ENCODE measurements at places on chromosomes 6 and 20.

- no peak for DNase-seq
Measured at GRCh38 chr6:21189759-21190158, 403.8 kb upstream of the SOX4 start.

DNA sequence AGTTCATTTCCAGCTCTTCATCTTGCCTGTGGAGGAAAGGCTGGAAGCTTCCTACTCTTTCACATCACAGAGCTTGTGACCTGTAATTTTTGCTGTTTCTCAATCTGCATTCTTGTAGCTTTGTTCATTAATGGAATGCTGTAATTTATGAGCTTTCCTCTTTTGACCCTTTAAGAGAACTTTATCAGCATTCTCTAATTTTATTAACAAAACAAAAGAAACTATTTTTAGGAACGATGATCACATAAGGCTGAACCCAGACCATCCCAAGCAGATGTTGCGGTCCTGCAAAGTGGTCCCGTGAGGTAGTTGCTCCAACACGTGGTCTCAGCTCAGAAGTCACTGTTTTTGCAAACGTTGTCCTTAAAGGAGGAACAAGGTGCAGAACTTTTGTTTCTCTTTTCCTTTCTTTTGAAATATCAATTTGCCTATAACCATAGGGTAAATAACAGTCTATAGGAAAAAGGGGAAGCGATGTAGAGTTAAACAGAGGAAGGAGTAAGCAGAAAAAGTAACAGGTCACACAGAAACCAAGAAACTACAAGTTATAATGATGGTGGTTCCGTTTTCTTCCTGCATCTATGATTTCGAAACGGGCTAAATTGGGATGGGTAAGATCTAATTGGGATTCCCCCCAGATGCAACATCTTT lies 121.3 kb upstream of the PHACTR1 start:
- no peak for DNase-seq

DNA sequence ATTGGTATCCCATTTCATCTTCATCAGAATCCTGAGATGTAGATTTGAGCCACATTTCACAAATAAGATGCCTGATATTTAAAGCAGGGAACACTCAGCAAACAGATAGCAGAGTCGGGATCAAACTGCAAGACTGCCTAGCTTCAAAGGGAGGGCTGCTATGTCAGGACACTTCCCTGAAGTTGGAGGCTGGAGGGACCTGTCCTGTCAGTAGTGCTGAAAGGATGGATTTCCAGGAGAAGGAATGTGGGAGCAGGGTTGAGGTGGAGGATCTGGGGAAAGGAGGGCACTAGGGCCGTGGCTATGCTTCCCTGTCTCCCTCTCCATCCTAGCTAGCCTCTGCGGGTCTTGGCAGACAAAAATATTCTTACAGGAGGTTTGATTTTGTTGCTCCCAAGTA lies 32.2 kb downstream of the COX4I2 start:
- DNase-seq = no peak

- DNase-seq = no peak
Measured at GRCh38 chr20:58240471-58240870, 12.0 kb upstream of the ANKRD60 start.

GRCh38 chr6:68675548-68675947 lies 40.5 kb downstream of the ADGRB3 start:
- DNase-seq = no peak

- no peak for DNase-seq
Measured at GRCh38 chr6:34901930-34902329, 12.9 kb downstream of the ANKS1A start.

GRCh38 chr6:938271-938905 lies 245.4 kb upstream of the EXOC2 start:
- DNase-seq = no peak

GRCh38 chr6:123841067-123841896 lies 37.6 kb downstream of the NKAIN2 start:
- no peak for DNase-seq

- DNase-seq = no peak
Measured at GRCh38 chr20:64052987-64053840, 3.8 kb upstream of the SOX18 start.

GRCh38 chr6:3804964-3805363 lies 44.2 kb upstream of the FAM50B start:
- DNase-seq = no peak

GRCh38 chr20:12410783-12411182 lies 493.1 kb downstream of the BTBD3 start:
- no peak for DNase-seq

DNA sequence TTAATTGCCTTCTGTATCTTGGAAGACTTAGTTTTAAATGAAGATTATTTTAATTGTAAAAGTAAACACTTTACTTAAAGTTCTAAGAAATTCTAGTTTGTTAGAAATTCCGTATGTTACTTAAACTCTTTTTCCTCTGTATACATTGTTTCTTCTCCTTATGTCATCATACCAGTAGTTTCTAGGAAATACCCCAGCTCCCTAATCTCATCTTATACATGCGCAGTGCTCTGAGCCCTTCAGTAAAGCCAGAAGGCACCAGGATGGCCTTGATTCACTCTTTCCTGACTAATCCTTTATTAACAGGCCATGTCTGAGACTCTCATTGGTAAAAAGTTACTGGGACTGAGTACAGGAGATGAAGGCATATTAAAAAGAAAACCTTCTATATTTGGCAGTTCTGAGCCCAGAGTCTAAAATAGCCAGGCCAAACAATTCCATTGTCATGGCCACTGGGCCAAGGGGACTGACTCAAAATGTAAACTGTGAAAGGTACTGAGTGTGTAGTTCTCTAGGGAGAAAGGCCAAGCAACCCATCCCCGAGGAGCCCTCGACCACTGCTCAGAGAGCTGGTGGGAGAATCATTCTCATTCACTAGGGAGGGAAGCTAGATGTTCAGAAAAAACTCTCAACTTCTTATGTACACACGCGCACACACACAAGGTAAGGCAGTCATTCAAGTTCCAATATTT lies 25.0 kb downstream of the SLC22A1 start:
- DNase-seq = no peak

GRCh38 chr6:106643061-106643460 lies 13.7 kb downstream of the QRSL1 start:
- DNase-seq = no peak

GRCh38 chr6:14088600-14089192 lies 28.9 kb upstream of the CD83 start:
- no peak for DNase-seq

- no peak for DNase-seq
Measured at GRCh38 chr6:150426198-150426597, 57.4 kb downstream of the IYD start.

GRCh38 chr6:143054329-143054728 lies 6.4 kb upstream of the AIG1 start:
- no peak for DNase-seq

- no peak for DNase-seq
Measured at GRCh38 chr20:61575151-61575937, 323.3 kb downstream of the CDH4 start.

- peak; percentile 74 for DNase-seq
Measured at GRCh38 chr6:2738373-2738979, 12.2 kb downstream of the MYLK4 start.

GRCh38 chr6:154933181-154933827 lies 61.8 kb upstream of the TIAM2 start:
- DNase-seq = no peak

- no peak for DNase-seq
Measured at GRCh38 chr20:23691675-23692074, 2.8 kb upstream of the CST4 start.

GRCh38 chr20:53330601-53331140 lies 263.0 kb downstream of the ZNF217 start:
- DNase-seq = no peak

- DNase-seq = no peak
Measured at GRCh38 chr20:38270869-38271605, 10.5 kb upstream of the KIAA1755 start.

DNA sequence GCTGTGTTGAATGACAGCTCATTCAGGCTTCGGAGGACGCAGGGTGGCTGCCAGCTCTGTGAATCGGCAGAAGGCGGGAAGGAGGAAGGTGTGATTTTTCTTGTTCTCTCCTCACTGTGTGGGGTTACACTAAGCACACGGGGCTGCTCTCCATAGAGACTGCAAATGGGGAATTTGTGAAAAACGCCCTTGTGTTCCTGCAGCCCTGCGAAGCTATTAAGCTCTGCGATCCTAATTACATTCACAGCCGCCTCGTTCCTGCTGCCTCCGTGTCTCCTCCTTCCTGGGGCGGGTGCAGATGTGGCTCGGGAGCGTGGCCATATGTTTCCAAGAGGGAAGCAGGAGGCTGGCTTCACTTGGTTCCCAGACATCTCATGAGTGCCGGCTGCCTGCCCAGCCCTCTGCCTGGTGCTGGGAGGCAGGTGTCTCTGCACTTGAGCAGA lies 124.0 kb downstream of the TOX2 start:
- no peak for DNase-seq

- no peak for DNase-seq
Measured at GRCh38 chr20:46261456-46262253, 46.6 kb downstream of the CDH22 start.

DNA sequence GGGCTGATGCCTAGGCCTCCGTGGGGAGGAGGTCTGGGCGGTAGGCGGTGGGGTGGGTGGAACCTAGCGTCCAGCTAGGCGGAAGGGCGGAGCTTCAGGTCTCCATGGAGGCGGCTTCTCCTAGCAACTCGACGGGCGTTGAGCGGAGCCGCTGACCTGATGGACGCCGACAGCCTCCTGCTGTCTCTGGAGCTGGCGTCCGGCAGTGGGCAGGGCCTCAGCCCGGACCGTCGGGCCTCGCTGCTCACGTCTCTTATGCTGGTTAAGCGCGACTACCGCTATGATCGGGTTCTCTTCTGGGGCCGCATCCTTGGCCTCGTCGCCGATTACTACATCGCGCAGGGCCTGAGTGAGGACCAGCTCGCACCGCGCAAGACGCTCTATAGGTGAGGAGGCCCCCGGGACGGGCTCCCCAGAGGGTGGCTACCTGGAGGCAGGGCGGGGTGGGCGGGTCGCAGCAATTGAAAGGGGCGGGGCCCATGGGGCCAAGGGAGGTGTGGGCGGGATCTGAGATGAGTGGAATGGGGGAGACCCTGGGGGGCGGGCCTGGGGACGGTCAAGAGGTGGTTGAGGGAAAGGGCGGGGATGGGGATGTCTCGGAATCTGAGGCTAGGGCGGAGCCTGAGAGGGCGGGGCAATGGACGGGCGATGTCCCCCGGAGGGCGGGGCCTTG lies at the start of gene RSPH9:
Gene RSPH9 (plus strand): TSS at position 97 of the 673 bp plus-strand sequence. CDS start 63 bp downstream, at position 160.
- peak; percentile 81 for DNase-seq

- no peak for DNase-seq
Measured at GRCh38 chr6:39910744-39911143, 23.5 kb downstream of the MOCS1 start.

GRCh38 chr6:8229915-8230756 lies 127.8 kb upstream of the EEF1E1 start:
- DNase-seq = no peak

- no peak for DNase-seq
Measured at GRCh38 chr6:32697031-32697430, 30.6 kb upstream of the HLA-DQB1 start.

GRCh38 chr20:33578510-33578909 lies 83.6 kb upstream of the C20orf144 start:
- no peak for DNase-seq

DNA sequence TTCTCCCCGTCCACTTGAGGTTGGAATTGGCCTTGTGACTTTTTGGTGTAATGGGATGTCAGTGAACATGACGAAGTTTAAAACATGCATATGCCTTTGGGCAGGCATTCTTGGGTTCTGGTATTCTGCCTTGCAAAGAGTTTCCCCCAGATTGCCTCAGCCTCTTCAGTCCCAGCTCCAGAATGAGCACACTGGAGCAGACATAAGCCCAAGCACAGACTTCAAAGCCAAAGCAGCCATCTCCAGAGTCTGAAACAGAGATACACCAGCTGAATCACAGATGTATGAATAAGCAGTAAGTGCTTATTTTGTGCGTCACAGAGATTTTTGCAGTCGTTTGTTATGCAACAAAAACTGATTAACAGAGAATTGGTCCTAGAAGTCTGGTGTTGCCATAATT lies 546.0 kb downstream of the FRK start:
- no peak for DNase-seq

DNA sequence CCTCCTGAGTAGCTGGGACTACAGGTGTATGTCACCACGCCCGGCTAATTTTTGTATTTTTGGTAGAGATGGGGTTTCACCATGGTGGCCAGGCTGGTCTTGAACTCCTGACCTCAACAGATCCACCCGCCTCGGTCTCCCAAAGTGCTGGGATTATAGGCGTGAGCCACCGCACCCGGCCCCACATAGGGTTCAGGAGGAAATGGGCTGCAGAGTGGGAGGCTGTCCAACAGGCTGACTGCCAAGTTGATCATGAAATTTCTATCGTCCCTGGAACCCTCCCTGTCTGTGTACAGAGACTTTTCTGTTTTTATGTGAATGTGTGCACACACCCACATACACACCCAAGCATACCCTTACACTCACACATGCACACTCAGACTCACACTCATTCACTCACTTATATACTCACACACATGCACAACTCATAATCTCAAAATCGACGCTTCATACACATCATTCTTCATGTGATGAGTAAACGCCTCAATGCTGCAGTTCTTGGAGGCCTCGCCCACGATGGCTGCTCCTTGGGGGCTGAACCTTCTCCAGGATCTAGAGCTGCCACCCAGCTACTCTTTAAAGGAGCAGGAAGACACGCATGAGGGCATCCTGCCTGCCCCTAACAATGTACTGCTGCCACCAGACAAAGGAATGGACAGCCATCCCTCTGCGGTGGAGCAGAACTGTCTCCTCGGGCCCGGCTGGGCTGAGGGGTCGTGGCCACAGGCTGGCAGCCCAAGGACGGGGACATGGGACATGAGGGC lies 35.6 kb downstream of the SUN5 start:
- no peak for DNase-seq

DNA sequence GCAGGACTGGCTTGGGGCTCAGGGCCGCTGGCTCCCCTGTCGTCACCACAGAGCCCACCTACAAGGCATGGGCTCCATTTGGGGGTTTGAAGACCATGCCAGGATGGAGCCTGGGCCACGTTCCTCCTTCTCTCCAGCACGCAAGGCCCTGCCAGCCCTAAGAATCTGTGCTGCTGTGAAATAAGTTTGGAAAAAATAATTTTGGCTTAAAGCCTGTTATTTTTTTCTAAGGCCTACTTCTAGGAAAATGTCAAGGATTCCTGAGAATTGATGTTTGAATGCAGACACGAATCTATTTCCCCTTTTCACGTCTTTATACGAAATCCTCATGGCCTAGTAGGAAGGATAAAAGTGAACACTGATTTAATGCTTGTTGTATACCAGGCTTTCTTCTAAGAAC lies 107.5 kb downstream of the LRFN2 start:
- DNase-seq = no peak

DNA sequence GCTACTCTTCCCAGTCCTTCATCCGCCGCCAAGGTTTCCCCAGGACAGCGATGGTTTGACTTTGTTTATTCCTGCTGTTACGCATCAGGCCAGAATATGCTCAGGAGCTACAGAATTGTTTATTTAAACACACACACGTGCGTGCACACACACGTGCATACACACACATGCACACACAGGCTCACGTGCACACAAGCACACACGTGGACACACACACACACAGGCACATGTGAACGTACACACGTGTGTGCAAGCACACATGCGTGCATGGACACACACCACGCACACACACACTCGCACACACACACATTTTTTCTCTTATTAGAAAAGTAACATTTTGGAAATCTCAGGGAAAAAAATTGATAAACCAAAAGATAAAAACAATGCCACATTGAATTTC lies 64.6 kb upstream of the UST start:
- DNase-seq = no peak

- DNase-seq = peak; percentile 41
Measured at GRCh38 chr6:2103765-2104523, 141.5 kb downstream of the GMDS start.

- no peak for DNase-seq
Measured at GRCh38 chr6:72560721-72561593, 60.9 kb upstream of the KCNQ5 start.

All from left lung (tissue), 14 donors.